Pulmonary artery endothelial cell (primary cell): ENCODE measurements at places on chromosomes 12 and 14. TPM values are rescaled to one million over a fixed set of nuclear protein-coding genes. Genes with fewer than 3 reads are reported as not detected.

The GRIP1 gene
- 0.14 TPM in 1 of 2 replicates, not detected in the other for total RNA-seq

The P3H3 gene
- total RNA-seq: 66.5 and 83.1 TPM in 2 replicates

The HCAR1 gene
- total RNA-seq: under 0.01 and 0.04 TPM in 2 replicates

The CIROP gene
- total RNA-seq: not detected in 2 replicates

The SLC2A13 gene
- 3.4 and 6.3 TPM in 2 replicates for total RNA-seq

The IAPP gene
- total RNA-seq: not detected in 2 replicates

The KRT71 gene
- total RNA-seq: not detected in 2 replicates

The LRR1 gene
- 36.1 and 46.7 TPM in 2 replicates for total RNA-seq

The SCN8A gene
- 21.0 and 30.7 TPM in 2 replicates for total RNA-seq

The CCDC184 gene
- 0.07 and 0.14 TPM in 2 replicates for total RNA-seq

The EID3 gene
- 5.1 and 11.7 TPM in 2 replicates for total RNA-seq

The CRACR2A gene
- total RNA-seq: 7.1 and 19.5 TPM in 2 replicates

The IL22 gene
- not detected in 2 replicates for total RNA-seq

The PPTC7 gene
- total RNA-seq: 13.1 and 13.3 TPM in 2 replicates

The FAM222A gene
- total RNA-seq: 0.26 and 0.92 TPM in 2 replicates

The RD3L gene
- total RNA-seq: not detected in 2 replicates

The SMIM41 gene
- total RNA-seq: 0.07 and 0.21 TPM in 2 replicates

The TAS2R8 gene
- total RNA-seq: 0.13 TPM in 1 of 2 replicates, not detected in the other

The CLEC4A gene
- total RNA-seq: 0.13 TPM in 1 of 2 replicates, not detected in the other

The VEZT gene
- 83.9 and 85.0 TPM in 2 replicates for total RNA-seq

The TOMM20L gene
- total RNA-seq: not detected in 2 replicates

The C1S gene
- total RNA-seq: 0.40 and 5.1 TPM in 2 replicates

The ZDHHC22 gene
- total RNA-seq: under 0.01 and 0.04 TPM in 2 replicates

The BCL2L14 gene
- not detected in 2 replicates for total RNA-seq

The KRT5 gene
- total RNA-seq: 0.66 and 2.0 TPM in 2 replicates

The KCNA1 gene
- not detected in 2 replicates for total RNA-seq

The VWF gene
- 535 and 577 TPM in 2 replicates for total RNA-seq

The PPP4R3A gene
- total RNA-seq: 71.9 and 96.8 TPM in 2 replicates

The CCNT1 gene
- 20.5 and 28.9 TPM in 2 replicates for total RNA-seq

The ZBTB42 gene
- total RNA-seq: 3.9 and 5.2 TPM in 2 replicates

The HVCN1 gene
- total RNA-seq: 2.2 and 4.6 TPM in 2 replicates

The SDSL gene
- total RNA-seq: 6.8 and 10.3 TPM in 2 replicates

The USP44 gene
- total RNA-seq: 0.53 and 1.1 TPM in 2 replicates

The RNF212B gene
- total RNA-seq: not detected in 2 replicates

The AMN1 gene
- total RNA-seq: 12.3 and 18.3 TPM in 2 replicates

The RNU7-1 gene
- not detected in 2 replicates for total RNA-seq

The CELA1 gene
- not detected in 2 replicates for total RNA-seq

The SCNN1A gene
- total RNA-seq: 0.13 TPM in 1 of 2 replicates, not detected in the other

The COX8C gene
- not detected in 2 replicates for total RNA-seq

The PIWIL1 gene
- not detected in 2 replicates for total RNA-seq

The GPR84 gene
- not detected in 2 replicates for total RNA-seq

The LALBA gene
- not detected in 2 replicates for total RNA-seq

The ATP2B1 gene
- 28.4 and 30.1 TPM in 2 replicates for total RNA-seq

The KCNK10 gene
- 0.13 TPM in 1 of 2 replicates, not detected in the other for total RNA-seq

The AQP6 gene
- 0.04 TPM in 1 of 2 replicates, not detected in the other for total RNA-seq

The HCAR2 gene
- not detected in 2 replicates for total RNA-seq

The CLEC2B gene
- 11.9 and 39.8 TPM in 2 replicates for total RNA-seq

The RNASE7 gene
- total RNA-seq: not detected in 2 replicates

The HCAR3 gene
- total RNA-seq: not detected in 2 replicates

The ACOT6 gene
- total RNA-seq: not detected in 2 replicates

The A2M gene
- total RNA-seq: 0.63 and 1.4 TPM in 2 replicates

The PPP1R1A gene
- total RNA-seq: not detected in 2 replicates

The SLC6A12 gene
- total RNA-seq: not detected in 2 replicates

The ANO4 gene
- 0.11 and 0.13 TPM in 2 replicates for total RNA-seq

The NTN4 gene
- total RNA-seq: 122 and 310 TPM in 2 replicates

The PPP1R36 gene
- total RNA-seq: 0.35 and 0.73 TPM in 2 replicates

The SYNDIG1L gene
- total RNA-seq: not detected in 2 replicates

The SLC25A21 gene
- total RNA-seq: 1.2 and 2.2 TPM in 2 replicates

The PLBD1 gene
- total RNA-seq: 0.25 and 0.40 TPM in 2 replicates
